Chondrocyte (in vitro differentiated cells): ENCODE measurements at places on chromosomes 16 and 17. TPM values are rescaled to one million over a fixed set of nuclear protein-coding genes. Genes with fewer than 3 reads are reported as not detected.

ITGAX gene
- not detected in 3 replicates for total RNA-seq

ANKRD40CL gene
- total RNA-seq = not detected in 3 replicates

ARRB2 gene
- total RNA-seq = 7.1 to 11.8 TPM (median 7.2 TPM) in 3 replicates

MAP3K14 gene
- 3.9 to 8.6 TPM (median 5.2 TPM) in 3 replicates for total RNA-seq

NPB gene
- total RNA-seq = 0.48 to 1.3 TPM (median 1.3 TPM) in 3 replicates

SHCBP1 gene
- total RNA-seq = 6.4 to 10.3 TPM (median 6.9 TPM) in 3 replicates

KCNJ18 gene
- total RNA-seq = not detected in 3 replicates

CCDC200 gene
- not detected in 3 replicates for total RNA-seq

HSPB9 gene
- not detected in 3 replicates for total RNA-seq

IRX5 gene
- total RNA-seq = 1.0 to 2.5 TPM (median 1.5 TPM) in 3 replicates

PEX12 gene
- total RNA-seq = 5.5 to 8.9 TPM (median 5.6 TPM) in 3 replicates

IL32 gene
- total RNA-seq = 7.3 to 21.0 TPM (median 17.8 TPM) in 3 replicates

GP2 gene
- total RNA-seq = not detected in 3 replicates

P2RX1 gene
- total RNA-seq = not detected in 3 replicates

TMEM235 gene
- not detected in 3 replicates for total RNA-seq

CACNG1 gene
- not detected in 3 replicates for total RNA-seq

CCL18 gene
- total RNA-seq = not detected in 3 replicates

KRT25 gene
- total RNA-seq = not detected in 3 replicates

STAC2 gene
- total RNA-seq = 0.35 to 1.1 TPM (median 0.44 TPM) in 3 replicates

IL34 gene
- 13.0 to 25.0 TPM (median 20.8 TPM) in 3 replicates for total RNA-seq

PGS1 gene
- 22.1 to 30.4 TPM (median 22.7 TPM) in 3 replicates for total RNA-seq
